ENCODE measurements at places on chromosomes 13 and 19.

DNA sequence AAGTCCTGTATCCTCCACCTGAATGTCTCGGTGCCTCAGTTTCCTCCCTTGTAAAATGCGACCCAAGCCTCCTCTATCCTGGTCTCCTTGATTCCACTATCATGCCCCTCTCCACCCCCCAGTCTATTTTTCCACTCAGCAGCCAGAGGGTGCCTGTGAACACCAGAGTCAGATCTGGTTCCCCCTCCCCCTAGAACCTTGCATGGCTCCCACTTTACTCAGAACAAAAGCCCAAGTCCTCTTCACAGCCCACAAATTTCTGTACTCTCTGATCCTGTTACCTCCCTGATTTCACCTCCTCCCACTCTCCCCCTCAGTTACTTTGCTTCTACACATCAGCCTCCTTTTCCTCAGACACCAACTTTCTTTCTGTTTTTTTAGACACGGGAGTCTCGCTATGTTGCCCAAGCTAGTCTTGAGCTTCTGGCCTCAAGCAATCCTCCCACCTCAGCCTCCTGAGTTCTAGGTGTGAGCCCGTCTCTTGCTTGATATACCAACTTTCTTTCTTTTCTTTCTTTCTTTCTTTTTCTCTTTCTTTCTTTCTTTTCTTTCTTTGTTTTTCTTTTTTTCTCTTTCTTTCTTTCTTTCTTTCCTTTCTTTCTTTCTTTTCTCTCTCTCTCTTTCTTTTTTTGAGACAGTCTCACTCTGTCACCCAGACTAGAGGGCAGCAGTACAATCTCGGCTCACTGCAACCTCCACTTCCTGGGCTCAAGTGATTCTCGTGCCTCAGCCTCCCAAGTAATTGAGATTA, 869 bp downstream of the DAND5 start:
- DNase-seq, result no peak

DNA sequence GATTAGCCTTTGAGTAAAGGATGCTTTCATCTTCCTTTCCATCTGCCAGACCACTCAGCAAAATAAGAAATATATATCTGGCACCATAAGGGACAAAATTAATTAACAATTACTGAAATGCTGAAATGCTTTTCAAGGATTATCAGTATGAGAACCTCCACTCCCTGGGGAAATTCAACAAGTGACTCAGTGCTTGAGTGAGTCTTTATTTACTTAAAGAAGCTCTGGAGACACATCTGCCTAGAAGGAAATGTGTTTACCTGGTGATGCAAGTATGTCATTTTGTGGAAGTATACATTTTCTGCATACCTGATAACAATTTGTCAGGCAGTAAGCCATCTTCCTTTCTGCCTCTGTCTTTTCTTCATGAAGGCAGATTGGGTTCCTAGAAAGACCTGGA, 23.4 kb downstream of the ZNF560 start:
- DNase-seq, result no peak

- DNase-seq, result no peak
Observed at GRCh38 chr13:94195715-94196114, 283.8 kb downstream of the DCT start.

DNA sequence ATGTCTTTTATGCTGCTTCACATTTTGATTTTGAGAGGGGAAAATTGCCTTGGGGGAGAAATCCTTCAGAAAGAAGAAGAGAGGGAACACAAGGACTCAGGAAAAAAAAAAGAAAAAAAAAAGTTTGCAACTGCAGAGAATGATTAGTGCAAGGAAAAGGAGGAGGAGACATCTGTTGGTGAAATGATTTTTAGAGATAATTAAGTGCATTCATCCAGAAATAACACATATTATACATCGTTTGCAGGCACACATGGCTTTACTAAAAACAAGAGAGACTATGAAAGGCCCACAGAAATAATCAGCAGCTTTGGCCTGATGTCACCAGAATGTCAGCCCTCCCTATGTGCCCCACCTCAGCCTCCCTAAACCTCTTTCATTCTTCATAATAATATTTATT, 1058.2 kb downstream of the PCDH9 start:
- DNase-seq, result no peak

- no peak for DNase-seq
Observed at GRCh38 chr13:76764429-76764828, 121.8 kb downstream of the KCTD12 start.

DNA sequence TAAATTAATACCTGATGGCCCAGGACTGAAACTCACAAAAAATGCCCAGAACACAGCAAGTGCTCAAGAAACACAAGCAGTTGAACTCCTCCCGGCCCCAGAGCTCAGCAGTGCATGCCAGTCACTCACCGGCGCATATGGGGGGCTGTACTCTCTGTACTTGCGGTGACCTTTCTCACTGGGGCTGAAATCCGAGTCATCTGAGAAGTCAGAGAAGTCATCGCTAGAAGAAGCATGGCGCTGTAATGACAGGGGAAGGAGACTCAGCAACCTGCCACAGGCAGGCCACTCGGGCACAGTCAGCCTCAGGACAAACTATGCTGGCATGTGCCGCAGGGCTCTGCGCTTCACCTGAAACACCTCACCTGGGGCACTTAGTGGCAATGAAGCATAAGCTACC, 19.7 kb downstream of the ZC3H4 start:
- no peak for DNase-seq

GRCh38 chr19:46786236-46787039, 2.0 kb downstream of the SLC1A5 start:
- DNase-seq, result peak; percentile 31

- DNase-seq, result peak; percentile 49
Observed at GRCh38 chr19:8158411-8159074, 9.2 kb upstream of the FBN3 start.

DNA sequence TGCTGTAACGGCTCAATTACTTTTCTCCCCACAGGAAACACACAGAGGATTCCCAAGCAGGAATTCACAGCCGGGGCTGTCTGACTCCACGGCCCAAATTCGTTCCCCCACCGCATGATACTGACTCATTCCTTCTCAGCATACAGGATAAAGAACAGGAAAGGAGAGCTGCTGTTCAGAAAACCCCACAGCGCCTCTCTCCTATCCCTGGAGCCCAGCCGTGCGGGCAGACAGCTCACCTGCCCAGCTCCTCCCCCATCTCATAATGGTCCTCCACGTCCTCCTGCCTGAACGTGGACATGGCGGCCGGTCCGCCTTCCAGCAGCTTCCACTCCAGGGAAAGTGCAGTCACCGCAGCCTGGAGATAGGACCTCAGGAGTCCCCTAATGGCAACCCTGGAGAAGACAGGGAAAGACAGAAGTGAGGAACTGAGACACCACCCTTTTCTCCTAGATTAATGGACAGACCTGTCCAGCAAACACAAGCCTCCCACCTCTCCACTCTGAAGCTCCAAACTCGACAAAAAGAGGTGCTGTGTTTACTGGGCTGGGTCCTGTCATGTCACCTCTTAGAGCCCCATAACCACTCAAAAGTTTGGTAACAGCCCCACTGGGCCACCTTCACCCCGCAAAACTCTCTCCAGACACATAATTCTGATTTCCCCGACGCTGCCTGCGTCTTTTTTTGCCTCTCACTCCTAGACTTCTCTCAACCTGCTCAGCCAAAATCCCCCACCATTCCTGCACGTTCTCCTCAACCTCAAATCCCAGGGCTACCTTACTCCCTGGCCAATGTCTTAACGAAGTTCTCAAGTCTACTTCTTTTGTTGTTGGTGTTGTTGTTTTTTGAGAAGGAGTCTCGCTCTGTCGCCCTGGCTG, 1.2 kb downstream of the DAPK3 start:
- DNase-seq, result no peak

GRCh38 chr13:97352815-97353214, 81.2 kb upstream of the RAP2A start:
- no peak for DNase-seq

GRCh38 chr13:36713887-36714286, 40.1 kb downstream of the SERTM1 start:
- DNase-seq, result no peak

GRCh38 chr19:36999313-36999712, 78.9 kb upstream of the ZNF420 start:
- no peak for DNase-seq

- no peak for DNase-seq
Observed at GRCh38 chr19:16024266-16025107, 51.8 kb upstream of the TPM4 start.

DNA sequence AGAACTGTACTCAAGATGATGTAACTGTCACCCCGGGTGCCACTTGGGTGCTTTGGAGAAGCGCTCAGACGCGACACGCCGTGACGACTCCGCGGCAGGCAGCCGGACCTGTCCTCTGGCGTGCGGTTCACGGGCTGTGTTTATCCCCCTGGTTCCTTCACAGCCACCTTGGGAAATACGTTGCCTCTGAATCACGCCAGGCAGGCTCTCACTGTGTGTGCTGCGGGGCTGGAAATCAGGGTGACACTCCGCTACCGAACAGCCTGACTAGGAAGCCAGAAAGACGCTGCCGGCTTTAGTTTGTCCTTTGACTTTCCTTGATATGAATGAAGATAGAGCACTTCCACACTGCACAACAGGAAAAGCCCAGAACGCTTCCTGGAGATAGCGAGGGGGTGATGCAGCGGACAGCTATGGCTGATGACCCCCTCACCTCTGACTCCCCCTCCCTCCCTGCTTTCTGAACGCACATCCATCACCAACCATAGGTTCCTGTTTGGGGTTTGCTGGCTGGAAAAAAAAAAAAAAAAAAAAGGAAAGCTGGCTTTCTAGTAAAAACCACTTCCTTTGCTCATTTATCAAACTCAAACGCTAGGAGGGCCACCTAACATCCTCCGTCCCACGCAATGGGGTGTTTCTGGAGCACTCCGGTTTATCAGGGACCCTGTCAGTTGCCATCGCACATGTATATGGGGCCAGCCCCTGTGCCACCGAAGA, 3.7 kb upstream of the GP6 start:
- DNase-seq, result no peak

DNA sequence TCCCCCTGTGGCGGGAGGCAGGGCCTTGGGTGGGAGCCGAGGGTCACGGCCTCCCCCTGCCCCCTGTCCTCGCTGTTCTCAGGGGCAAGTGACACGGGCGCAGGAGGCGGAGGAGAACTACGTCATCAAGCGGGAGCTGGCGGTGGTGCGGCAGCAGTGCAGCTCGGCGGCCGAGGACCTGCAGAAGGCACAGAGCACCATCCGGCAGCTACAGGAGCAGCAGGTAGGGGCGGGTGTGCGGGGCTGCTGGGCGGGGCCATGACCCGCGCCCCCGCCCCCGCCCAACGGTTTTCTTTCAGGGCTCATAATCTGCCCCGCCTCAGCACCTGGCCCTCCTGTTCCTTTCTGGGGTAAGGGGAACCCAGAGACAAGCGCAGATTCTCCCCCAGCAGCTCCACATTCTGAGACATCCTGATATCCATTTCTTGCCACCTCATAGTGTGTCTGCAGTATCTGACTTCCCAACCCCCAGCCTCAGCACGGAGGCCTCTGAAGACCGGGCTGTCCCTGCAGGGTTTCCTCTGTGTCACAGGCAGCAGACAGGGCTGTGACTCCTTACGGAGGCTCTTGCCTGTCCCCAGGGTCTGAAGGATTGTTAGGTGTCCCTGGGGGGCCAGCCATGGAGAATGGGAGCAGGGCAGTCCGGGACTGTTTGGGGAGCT, 15.9 kb downstream of the PRR36 start:
- no peak for DNase-seq

- no peak for DNase-seq
Observed at GRCh38 chr19:48095612-48096175, 14.9 kb downstream of the PLA2G4C start.

DNA sequence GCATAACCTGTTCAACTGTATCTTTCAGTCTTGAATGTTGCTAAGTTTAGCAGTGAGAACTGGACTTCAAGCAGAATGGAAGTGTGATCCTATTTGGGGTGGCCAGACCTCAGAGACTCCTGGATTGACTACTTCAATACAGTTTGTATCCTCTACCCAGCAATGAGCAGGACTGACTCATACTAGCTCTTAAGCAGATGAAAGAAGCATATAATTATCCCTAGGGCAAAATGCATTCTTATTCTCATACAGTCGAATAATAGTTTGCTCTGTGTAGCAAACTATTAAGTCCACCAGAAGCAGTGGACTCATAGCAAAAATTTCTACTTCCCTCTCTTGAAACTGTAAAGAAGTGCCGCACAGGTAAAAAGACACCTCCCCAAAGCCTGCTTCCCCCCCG, 46.4 kb upstream of the FAM216B start:
- DNase-seq, result no peak

DNA sequence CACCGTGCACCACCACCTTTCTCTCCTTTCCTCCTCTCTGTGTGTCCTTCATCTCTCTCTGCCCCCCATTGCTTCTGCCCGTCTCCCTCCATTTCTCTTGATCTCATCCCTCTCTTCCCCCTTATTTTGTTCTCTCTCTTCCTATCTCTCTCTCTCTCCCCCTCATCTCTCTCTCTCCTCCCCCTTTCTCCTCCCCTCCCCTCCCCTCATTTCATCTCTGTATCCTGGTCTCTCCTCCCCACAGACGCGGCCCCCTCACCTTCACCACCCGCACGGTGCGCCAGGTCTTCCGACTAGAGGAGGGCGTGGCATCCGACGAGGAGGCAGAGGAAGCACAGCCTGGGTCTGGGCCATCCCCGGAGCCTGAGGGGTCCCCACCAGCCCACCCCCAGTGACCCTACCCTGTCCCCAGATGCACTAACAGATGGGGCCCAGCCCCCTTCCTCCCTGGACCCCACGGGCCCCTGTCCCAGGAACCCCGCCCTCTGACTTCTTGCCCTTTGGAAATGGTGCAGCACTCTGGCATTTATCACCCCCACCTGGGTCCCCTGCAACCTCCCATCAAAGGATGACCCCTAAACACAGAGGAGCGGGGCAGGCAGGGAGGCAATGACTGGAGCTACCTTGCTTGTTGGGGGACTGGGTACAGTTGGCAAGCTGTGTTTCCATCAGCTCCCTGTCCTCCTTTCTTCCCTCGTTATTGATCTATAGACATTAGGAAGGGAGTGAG, 19.6 kb downstream of the KCNC3 start:
- no peak for DNase-seq

DNA sequence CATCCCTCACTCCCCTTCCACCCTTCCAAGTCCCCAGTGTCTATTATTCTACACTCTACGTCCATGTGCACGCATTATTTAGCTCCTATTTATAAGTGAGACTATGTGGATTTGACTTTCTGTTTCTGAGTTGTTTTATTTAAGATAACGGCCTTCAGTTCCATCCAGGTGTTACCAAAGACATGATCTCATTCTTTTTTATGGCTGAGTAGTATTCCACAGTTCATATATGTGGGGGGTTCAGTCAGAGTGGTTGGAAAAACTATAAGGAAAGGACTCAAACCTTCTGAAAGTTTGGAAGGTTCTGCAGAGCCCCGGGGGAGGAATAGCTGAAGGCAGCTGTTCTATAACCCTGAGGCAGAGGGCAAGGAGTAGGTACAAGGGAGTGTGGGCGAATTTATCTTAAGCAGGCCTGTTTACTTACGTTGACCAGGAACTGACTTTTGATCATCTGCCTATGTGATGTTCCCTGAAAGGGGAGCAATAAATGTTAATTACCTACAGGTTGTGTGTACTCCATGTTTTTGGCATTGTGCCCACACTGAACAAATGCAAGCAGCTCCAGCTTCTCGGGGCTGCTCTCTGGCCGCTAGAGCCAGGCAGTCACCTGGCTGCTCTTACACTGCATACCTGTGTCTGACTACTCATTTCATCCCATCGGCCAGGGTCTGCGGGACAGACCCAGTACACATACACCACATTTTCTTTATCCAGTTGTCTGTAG, 13.5 kb upstream of the ADGRE1 start:
- DNase-seq, result no peak
